ENCODE measurements at places on chromosomes 2 and 18.

DNA sequence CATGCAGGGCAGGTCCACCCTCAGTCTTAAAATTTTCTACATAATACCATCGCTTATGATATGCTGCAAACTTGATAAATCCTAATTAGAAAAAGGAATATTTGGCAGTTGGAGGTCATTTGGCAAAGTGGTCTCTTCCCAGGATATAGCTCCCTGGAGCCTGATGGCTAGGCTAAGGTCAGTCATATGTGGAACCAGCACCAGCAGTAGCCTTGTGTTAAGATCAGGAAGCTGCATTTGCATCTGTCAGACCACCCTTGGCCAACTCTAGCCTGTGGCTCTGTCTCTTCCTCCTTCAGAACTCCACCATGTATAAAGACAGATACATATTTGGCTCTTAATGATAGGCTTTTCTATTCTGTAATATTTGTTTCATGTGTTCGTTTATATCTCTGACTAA lies 5.4 kb upstream of the HK2 start:
- DNase-seq, result no peak

- no peak for DNase-seq
Measured at GRCh38 chr2:48725696-48726494, 29.6 kb downstream of the LHCGR start.

GRCh38 chr2:105873721-105874120 lies 129.0 kb downstream of the NCK2 start:
- DNase-seq, result no peak

- no peak for DNase-seq
Measured at GRCh38 chr2:108625828-108626195, 91.5 kb downstream of the LIMS1 start.

DNA sequence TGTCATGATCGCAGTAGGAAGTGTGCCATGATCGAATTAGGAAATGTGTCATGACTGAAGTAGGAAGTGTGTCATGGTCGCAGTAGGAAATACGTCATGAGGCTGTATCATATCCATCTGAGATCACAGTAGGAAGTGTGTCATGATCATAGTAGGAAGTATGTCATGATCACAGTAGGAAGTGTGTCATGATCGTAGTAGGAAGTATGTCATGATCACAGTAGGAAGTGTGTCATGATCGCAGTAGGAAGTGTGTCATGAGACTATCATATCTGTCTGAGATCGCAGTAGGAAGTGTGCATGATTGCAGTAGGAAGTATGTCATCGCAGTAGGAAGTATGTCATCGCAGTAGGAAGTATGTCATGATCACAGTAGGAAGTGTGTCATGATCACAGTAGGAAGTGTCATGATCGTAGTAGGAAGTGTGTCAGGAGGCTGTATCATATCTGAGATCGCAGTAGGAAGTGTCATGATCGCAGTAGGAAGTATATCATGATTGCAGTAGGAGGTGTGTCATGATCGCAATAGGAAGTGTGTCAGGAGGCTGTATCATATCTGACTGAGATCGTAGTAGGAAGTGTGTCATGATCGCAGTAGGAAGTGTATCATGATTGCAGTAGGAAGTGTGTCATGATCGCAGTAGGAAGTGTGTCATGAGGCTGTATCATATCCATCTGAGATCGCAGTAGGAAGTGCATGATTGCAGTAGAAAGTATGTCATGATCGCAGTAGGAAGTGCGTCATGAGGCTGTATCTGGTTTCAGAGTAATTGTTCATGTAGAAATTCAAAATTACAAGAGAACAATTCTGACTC lies 56.4 kb upstream of the NFATC1 start:
- DNase-seq, result no peak

- no peak for DNase-seq
Measured at GRCh38 chr2:173822889-173823542, 142.2 kb downstream of the SP3 start.

GRCh38 chr2:136116813-136117390 lies 1.0 kb downstream of the CXCR4 start:
- DNase-seq, result no peak

DNA sequence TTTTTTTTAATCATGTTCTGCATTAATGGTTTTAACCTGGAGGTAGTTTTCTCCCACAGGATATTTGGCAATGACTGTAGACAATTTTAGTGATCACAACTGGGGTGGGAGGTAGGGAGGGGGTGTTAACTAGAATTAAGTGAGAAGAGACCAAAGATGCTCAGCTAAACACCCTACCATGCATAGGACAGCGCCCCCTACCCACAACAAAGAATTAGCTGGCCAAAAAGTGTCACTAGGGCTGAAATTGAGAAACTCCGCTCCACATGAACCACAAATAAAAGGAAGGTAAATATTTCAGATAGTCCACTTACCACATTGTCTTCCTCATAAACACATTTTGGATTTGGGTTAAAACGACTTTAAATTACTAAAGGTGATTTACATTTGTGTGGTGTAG lies 942.6 kb downstream of the SUCLG1 start:
- DNase-seq, result no peak

DNA sequence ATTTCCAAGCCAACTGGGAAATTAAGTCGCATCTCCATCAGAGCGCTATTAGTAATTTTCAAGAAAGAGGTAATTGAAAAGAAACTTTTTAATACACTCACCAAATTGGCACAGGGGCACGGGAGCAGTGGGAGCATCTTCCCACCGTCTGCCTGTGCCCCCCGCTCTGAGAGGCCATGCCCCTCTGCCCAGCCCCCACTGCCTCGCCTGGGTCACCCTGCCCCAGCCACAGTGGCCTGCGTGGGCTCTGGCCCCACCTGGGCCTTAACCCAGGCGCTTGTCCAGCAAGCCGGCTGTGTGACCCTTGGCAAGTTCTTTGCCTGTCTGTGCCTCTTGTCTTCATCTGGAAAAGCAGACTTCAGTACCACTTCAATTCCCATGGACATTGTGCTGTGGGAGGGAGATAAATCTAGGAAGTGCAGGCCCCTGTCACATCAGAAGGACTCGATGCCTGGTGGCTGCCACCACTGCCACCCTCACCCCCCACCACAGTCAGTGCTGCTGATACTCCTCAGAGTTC lies 31.9 kb downstream of the GLI2 start:
- DNase-seq, result no peak

DNA sequence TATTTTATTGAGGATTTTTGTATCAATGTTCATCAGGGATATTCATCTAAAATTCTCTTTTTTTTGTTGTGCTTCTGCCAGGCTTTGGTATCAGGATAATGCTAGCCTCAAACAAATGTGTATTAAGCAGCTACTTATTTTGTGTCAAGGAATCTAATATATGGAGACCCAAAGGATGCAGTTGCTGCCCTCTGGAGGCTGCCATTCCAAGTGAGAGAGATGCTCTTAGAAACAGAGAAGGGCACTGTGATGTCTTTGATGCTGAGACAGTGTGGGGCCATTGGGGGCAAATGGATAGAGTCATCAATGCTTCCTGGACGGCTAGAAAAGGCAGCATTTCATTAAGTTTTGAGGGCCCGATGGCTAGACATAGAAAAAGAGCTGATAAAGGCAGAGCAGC lies 292.6 kb downstream of the SETBP1 start:
- no peak for DNase-seq

GRCh38 chr2:213057977-213058376 lies 93.4 kb downstream of the IKZF2 start:
- DNase-seq, result no peak

DNA sequence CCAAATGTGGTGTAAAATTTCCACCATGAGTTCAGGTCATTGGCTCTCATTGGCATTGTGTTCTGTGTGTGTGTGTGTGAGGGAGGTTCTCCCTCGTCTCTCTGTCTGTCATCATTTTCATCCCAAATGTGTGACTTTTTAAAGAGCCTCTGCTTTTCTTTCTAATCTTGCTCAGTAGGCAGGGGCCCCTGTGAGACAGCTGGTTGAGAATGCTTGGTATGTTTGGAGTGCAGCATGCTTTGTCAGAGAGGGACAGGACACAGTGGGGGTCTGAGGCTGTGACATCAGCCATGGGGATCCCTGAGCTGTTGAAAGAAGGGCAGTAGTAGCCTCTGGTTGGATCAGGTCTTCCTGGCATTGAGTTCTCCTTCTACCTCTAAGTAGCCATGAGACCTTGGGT lies 10.6 kb downstream of the PTPRM start:
- no peak for DNase-seq

- DNase-seq, result no peak
Measured at GRCh38 chr18:40366521-40366920, 1588.5 kb upstream of the PIK3C3 start.

GRCh38 chr2:193518041-193518817 lies 1323.5 kb upstream of the TMEFF2 start:
- no peak for DNase-seq

DNA sequence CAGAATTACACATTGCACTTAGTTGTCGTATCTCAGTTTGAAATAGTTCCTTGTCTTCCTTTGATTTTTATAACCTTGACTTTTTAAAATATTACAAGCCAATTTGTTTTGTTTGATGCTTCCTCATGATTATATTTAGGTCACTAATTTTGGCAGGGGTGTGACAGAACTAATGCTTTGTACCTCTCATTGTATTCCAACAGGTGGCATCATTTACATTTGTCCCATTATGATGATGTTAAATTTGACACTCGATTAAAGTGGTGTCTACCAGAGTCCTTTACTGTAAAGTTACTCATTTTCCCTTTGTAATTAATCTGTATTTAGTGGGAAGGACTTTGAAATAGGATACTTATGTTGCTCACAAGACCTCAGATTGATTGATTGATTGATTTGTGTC lies 21.5 kb upstream of the MFSD2B start:
- DNase-seq, result no peak

DNA sequence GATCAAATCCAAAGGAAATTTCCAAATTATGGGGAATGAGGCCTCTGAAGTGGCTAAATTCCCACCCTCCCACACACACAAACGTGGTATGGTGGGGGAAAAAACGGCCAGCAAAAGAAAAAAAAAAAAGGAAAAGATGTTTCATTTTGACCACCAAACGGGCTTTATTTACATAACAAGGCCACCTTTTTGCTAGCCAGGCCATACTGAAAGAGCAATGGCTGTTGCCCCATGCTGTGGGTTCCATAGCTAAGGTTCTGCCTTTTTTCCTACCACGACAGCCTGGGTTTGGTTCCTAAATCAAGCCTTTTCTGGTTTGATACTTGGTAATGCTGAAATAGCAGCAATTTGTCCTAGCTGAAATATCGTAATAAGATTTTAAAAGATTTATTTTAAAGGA lies 14.0 kb upstream of the IL1B start:
- no peak for DNase-seq

DNA sequence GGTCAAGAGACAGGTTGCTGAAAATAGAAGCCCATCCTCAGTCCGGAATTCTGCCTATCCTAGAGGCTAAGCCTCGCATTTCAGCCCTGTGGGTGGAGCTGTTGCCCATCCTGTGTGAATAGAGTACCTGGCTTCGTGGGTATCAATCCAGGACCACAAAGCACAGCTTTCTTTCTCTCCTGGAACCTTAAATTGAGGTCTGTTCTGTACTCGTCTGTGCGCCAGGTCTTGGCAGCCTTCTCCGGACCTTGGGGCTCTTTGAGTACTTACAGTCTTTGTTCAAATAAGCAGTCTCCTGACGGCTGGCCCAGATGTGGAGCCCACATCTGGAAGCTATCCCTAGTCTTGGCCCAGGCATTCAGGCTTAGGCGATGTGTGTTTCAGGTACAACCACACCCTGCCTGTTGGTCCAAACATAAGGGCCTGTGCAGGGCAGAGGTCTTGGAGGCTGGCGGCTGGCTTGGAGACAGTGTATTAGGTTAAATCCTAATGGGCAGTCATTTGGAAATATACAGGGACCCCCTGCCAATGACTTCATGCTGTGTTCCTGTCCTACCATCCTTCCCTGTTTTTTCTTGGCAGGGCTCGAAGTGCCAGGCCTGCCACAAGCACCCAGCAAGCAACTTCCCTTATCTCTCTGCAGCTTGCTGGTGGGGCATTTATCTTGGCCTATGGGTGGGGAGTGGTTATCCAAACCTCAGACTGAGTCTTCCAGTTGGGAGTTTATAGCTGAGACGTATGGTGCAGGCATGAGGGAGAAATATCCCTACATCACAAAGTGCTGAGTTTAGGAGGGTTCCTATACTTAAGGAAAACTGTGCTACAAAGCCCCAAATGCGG lies 294.1 kb downstream of the BCL2 start:
- no peak for DNase-seq

GRCh38 chr2:132668987-132669907 lies 758 bp downstream of the LYPD1 start:
- DNase-seq, result no peak

GRCh38 chr2:234427081-234428061 lies 69.5 kb downstream of the ARL4C start:
- no peak for DNase-seq

- no peak for DNase-seq
Measured at GRCh38 chr2:237092920-237093781, 7.5 kb downstream of the COPS8 start.

DNA sequence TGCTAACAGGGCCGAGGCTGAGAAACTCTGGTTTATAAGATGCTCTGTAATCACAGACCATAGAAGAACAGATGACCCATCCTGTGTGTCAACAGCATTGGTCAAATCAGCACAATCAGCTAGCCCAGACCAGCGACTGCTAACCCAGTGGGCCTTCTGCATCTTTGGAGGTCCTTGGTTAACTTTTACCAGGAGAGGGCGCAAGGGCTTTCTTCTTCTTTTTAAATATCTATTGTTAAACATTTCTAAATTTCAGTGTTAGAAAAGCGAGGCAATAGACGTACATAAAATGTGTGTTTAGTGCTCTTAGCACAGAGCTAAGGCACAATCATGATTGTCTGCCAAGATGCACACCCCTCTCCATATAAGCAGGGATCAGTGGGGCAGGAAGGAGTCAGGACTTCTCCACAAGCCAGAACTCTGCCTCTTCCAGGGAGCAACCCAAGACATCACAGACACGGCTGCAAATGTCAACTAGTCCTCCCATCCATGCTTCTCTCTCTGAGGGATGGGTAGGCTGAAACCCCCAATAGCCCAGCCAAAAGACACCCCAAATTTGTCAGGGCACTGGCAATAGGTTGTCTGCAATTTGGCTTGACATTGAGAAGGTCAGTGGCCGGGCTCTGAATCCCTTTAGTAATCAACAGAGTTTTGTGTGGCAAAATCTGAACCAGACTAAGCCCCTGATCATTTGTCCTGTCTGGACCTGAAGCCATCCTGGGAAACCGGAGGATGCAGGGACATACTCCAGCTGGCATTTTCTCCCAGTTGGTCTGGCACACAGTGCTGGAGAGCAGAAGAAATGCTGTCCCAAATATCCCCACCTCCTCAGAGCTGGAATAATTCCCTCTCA lies 188.2 kb downstream of the BCL2 start:
- no peak for DNase-seq

DNA sequence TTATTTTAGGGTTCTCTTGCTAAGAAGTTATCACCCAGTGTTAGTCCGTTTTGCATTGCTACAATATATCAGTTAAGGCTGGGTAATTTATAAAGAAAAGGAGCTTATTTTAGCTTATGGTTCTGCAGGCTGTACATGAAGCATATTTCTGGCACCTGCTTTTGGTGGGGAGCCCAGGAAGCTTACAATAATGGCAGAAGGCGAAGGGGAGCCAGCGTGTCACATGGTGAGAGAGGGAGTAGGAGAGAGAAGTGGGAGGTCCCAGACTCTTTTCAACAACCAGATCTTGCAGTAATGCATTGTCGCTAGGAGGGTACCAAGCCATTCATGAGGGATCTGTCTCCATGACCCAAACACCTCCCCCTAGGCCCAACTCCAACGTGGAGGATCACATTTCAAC lies 688.8 kb upstream of the PIK3C3 start:
- DNase-seq, result no peak
